ENCODE measurements at places on chromosomes 3 and 15.

GRCh38 chr15:64236156-64236894, 73.5 kb upstream of the PPIB start:
- DNase-seq: no peak

- DNase-seq: no peak
These were observed 42.9 kb downstream of the UACA start for GRCh38 chr15:70720228-70721016.

- no peak for DNase-seq
These were observed 518.7 kb downstream of the MCTP2 start for GRCh38 chr15:94749811-94750617.

DNA sequence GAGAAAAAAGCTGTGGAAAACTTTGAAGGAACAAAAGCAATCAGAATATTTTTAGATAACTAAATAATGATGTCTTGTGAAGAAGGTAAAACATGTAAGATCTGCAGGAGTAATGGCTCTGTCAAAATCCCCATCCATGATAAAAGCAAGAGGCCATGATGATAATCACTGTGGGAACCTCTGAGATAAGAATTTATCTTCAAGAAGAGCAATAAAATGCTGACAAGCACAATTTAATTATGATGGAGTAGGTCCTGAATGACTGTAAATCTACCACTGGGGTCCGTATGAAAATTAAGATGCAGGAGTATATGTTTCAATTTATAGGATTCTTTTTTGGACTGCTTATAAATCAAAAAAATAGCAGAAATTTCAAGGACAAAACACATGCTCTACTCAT, 68.3 kb upstream of the CHMP2B start:
- no peak for DNase-seq

DNA sequence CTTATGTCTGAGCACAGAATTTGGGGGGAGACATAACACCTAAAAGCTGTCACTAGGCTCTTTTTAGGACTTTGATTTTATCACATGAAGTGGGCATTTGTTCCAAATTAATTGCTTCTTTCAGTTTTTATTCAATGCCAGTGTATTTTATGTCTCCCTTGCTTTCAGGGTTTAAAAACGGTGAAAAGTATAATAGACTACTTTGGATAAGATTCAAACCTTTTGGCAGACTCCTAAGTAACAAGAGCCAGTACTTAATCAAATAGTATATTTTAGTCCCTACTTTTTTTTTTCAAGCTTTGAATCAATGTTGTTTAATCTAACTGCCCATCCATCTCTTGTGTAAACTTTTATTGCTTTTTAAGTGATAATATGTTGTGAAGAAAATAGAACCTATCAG, 847.2 kb upstream of the DPPA4 start:
- no peak for DNase-seq

GRCh38 chr15:46442901-46443590, 808.2 kb downstream of the SQOR start:
- DNase-seq: no peak

DNA sequence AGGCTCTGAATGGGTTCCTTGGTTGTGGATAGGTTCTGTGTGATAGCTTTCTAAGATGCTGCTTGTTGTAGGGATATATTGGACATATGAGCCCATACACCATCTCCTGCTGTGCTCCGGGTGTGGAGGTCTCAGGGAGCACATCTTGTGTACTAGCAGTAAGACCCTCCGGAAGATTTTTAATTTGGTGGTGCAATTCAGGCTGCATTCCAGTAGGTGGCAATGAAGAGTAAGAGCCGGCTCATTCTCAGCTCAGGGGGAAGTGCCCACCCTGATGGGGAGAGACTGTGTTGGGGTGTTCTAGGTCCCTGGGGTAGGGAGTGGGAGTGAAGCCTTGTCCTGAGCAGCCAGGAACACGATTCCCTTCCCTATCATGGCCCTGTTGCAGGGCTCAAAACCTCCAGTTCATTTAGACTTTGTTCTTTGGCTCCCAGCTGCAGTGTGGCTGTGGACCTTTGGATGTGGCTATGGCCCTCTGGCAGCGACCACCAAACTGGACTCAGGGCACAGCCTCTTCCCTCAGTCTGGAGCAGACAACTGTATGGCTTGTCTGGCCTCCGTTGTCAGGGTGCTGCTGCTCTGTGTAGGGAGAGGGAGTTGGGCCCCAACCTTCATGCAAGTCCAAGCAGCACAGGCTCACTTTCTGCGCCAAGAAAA, 104.7 kb downstream of the UNC13C start:
- no peak for DNase-seq

- no peak for DNase-seq
These were observed 72.8 kb downstream of the CD200R1L start for GRCh38 chr3:112773864-112774263.

- no peak for DNase-seq
These were observed 134.8 kb downstream of the ASB7 start for GRCh38 chr15:100737214-100737613.

DNA sequence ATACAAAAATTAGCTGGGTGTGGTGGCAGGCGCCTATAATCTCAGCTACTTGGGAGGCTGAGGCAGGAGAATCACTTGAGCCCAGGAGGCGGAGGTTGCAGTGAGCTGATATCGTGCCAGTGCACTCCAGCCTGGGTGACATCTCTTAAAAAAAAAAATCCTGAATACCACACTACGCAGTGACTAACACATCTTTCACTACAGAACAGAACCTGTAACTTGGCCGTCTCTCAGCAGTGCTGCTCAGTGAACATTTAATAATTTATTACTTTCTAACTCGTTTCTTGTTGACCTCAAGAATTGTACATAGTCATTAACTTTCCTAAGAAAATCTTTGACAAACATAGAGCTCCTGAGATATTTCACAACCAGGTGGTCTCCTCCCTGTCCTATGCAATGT, 3.8 kb downstream of the GREM1 start:
- DNase-seq: no peak

- DNase-seq: no peak
These were observed 287.8 kb upstream of the SATB1 start for GRCh38 chr3:18712713-18713576.

DNA sequence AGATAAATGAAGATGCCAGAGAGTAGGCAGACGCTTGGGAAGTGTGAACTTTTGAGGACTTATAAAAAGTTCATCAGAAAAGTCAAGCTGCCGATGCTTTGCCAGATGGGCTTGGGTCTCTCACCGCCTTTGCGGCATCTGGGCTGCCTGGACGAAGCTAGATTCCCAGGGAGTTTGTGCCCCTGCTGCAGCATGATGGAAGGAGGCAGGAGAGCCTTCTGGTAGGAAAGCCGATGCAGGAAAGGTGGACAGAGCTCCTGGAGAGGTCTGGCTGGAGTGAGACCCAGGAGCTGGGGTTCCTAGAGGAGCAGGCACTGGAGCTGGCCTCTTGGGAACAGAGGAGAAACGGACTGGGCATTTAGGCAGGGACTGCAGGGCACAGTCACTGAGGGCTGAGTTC, 51.9 kb upstream of the ATP2B2 start:
- no peak for DNase-seq

DNA sequence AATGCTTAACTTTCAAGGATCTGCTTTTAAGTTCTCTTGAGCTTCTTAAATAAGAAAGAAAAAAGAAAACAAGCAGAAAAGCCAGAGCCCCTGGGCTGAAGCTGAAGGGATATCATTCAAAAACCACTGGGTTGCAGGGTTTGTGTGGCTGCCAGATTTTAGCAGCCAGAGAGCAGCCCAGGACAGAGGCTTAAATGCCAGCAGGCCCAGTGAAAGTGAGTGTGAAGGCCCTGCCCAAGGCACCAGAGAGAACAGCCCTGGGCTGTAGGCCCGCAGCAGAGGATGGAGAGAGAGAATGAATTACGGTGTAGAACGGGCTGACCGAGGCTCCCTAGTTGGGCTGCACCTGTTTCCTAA, 106.3 kb upstream of the BOC start:
- DNase-seq: no peak

DNA sequence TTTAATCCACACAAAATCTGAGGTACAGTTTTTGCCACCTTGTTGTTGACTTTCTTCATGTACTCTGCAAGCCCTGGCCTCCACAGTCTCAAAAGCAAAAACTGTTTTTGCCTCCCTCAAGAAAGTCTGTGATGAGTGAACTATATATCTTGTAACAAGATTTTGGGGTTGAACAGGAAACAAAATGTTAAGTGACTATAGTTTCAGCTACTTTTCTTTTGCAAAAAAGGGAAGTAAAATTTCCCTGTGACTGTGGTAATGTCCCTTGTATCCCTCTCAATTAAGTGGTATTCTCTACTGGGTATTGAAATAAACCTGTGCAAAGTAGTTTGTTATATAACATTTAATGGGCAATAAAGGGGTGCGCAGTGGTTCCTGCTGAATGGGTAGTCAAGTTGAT, 21.3 kb upstream of the SCAANT1 start:
- DNase-seq: no peak

- DNase-seq: no peak
These were observed 60.5 kb downstream of the KLF13 start for GRCh38 chr15:31387092-31387478.

- DNase-seq: no peak
These were observed 2.7 kb upstream of the CRELD1 start for GRCh38 chr3:9930804-9931418.

DNA sequence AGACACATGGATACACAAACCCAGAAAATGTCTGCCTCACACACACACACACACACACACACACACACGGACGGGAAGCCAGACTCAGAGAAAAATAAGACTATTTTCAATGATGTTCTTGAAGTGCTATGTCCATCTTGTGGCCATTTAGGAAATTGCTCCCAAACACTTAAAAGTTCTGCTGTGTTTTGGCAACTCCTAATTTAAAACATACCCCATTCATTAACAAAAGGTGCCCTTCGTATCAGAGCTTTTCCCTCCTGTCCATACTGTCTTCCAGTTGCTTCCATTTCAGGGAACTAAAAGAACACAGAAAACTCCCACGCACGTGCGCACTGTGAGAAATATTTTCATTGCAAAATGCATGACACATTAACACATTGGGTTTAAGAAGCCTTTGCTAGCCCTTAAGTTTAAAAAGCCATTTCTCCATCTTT, 44.6 kb downstream of the SLC12A1 start:
- peak; percentile 58 for DNase-seq

GRCh38 chr3:20406611-20407011, 220.6 kb upstream of the SGO1 start:
- no peak for DNase-seq

Data from AG08396 (cell line).